Activated T-cell treated with anti-CD3 and anti-CD28 coated beads, Interleukin-2, amount 50 U/mL, for 4 hours (primary cell): ENCODE measurements at places on chromosomes 1 and 21. TPM values are rescaled to one million over a fixed set of nuclear protein-coding genes. Genes with fewer than 3 reads are reported as not detected.

DNA sequence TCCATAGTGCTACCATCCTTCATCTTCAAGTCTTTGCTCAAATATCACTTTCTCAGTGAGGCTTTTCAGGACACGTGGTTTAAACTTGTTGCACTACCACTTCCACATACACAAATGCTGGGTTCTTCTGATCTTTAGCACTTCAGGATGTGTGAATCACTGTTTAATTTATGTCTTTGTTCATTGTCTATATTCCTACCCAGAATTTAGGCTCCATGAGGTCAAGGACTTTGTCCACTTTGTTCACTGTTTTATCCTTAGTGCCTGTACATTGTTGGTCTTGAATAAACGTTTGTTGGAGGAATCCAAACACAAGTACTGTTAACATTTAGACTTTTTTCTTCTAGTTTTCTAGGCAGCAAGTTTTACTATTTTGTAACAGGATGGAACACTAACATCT is 42.6 kb upstream of the RALGPS2 start:
- no peak for DNase-seq

DNA sequence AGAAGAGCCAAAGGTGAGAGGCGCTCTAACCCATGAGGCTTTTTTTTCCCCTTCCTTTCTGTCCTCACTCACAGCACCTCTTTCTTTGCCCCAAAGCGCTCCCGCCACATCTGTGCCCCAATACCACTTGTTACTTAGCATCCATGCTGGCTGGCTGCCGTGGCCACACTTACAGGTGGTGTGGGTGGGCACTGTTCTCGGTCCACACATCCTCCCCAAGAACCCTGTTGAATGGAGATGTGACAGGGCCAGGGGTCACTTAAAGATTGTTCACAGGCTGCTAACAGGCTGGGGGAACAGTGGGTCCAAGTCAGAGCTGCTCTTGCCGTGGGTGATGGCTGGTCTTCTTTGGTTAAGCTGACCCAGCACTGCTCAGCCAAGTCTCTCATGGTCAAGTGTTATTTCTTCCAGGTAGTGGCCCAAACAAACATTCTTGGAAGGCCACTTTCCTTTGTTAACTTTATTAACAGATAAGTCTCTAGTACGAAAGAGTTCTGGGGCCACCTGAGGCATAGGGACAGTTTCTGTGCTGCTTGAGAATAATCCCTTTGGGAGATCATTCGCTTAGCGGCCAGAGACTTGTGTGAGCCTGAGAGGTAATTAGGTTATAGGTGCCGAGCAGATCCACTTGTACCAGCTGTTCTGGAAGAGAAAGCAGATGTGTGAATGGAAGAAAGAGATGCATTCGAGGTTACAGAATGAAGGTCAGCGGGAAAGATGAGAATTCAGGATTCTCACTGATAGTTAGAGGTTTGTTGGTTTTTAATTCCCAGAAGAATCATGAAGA is 62.6 kb upstream of the IRF2BP2 start:
- DNase-seq: no peak

- DNase-seq: no peak
These were observed 51.5 kb upstream of the CYP2J2 start for GRCh38 chr1:59978026-59978425.

PTCH2 gene
- total RNA-seq: 1.9 TPM

TBX19 gene
- total RNA-seq: 0.48 TPM
